ENCODE measurements at places on chromosomes 11 and 22. TPM values are rescaled to one million over a fixed set of nuclear protein-coding genes. Genes with fewer than 3 reads are reported as not detected.

PSMD13 gene
- total RNA-seq, result 108 TPM

DAGLA gene
- 1.9 TPM for total RNA-seq

DNA sequence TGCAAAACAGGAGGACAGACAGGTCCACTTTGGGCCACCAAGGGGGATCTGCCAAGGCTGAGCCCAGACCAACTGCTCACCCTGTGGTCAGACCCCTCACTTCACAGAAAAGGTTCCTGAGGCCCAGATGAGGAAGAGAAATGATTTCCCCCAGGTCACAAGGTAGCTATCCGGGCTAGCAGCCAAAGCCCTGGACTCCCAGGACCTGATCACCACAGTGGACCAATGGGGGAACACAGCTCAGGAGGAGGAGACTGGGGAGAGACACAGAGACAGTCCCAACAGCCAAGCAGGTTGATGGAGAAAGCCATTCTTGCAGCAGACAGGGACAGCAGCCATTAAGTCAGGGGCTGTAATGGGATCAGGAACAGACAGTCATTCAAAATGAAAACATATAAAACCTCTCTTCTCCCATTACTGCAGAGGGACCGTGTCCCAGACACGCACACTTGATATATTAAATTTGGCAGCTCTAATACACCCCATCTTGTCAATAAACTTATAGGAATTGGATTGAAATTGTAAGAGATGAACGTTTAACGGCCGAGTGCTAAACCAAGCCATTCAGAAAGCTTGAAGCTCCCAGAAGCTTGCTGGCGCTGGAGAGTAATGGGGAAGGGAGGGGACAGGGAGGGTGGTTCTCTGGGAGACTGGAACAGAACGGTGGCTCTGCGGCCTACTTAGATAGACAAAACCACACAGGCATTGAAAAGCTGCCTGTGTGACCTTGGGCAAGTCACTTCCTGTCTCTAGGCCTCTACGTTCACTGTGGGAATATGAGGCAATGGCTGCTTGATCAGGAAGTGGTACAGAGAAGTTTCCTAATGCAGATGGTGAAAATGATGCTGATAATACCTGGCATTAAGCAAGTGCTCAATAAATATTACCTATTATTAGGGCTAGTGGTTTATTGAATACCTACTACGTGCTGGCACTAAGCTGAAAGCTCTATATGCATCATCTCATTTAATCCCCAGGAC, 16.0 kb downstream of the ZMAT5 start:
- DNase-seq, result no peak

DNA sequence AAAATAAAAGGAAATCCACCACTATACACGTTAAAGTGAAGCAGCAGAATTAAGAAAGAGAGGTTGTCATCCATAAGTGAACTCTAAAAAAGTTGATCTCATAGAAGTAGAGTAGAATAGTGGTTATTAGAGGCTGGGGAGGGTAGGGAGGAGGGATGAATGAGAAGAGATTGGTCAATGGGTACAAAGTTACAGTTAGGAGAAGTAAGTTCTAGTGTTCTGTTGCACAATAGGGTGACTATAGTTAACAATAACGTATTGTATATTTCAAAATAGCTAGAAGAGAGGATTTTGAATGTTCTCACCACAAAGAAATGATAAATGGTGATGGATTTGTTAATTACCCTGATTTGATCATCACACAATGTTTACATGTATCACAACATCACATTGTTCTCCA, 72.0 kb downstream of the CD82 start:
- DNase-seq, result no peak

PTPRCAP gene
- total RNA-seq, result 1.0 TPM

RFPL3 gene
- not detected for total RNA-seq

GUCY1A2 gene
- total RNA-seq, result 9.4 TPM

DNA sequence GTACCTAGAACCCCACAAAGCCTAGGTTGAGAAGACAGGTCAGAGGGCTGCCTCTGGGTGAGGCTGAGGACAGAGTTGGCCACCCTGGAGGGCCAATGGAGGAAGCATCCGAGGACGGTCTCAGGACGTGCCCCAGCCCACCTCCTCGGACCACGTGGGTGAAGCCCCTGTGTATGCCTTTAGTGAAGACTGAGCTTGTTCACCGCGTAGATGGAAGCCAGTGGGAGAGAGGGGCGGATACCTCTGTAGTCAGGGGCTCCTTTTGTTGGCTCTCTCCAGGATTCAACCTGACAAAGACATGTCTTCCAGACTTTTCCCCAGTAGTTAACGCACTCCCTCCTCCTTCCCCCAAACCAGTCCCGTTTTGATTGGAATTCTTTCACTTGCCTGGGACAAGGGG, 110.7 kb downstream of the ZBTB16 start:
- DNase-seq, result peak; percentile 55

TMEM121B gene
- total RNA-seq, result 0.54 TPM

GRCh38 chr22:42770941-42771647, 50.4 kb upstream of the A4GALT start:
- DNase-seq, result no peak

OR4A16 gene
- not detected for total RNA-seq

GRCh38 chr11:124093330-124093729, 21.9 kb upstream of the VWA5A start:
- DNase-seq, result no peak

- no peak for DNase-seq
These were observed 16.5 kb downstream of the SIAE start for GRCh38 chr11:124656774-124657630.

SULT4A1 gene
- total RNA-seq, result not detected

DNA sequence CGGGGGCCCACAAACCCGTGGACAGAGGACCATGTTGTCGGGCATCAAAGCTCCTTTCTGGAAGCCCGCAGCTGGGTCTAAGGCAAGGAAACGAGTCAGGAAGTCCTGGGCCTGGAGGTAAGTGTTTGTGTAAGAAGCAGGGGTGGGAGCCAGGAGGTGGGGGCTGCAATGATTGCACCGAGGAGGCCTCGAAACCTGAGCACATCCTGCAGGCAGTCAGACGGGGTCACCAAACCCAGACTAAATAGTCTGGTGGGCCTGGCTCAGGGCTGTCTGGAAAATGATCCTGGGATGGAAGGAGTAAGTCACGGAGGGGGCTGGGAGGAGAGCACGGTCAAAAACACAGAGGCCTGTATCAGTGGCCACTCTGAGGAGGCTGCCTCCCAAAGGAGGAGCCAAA, 539.2 kb downstream of the MN1 start:
- DNase-seq, result no peak

DNA sequence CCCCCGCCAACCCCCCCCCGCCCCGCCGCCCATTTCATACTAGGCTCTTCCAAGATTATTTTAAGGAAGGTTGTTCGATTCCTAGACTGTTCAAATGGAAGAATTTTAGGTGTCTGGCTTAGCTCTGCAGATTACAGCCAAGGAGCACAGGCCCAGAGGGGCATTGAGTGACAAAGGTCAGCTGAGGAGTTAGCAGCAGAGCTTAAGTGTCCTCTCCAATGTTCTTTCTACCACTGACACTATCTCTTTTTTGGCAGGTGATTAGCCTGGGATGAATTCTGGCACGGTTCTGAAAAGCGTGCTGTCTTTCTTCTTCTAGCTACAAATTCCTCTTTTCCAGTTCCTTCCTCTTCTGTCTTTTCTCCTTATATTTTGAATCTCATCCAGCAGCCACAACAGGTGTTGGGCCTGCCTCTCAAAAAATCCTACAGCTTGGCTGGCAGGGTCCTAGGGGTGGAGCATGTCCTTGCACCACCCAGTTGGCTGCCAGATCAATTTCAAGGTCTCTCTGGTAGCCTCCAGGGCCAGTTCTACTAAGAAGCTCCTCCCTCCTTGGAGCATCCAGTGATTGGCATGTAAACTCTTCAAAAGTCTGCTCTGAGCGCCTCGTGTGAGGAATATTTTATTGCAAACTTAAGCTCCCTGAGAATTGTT, 23.0 kb downstream of the KCNE3 start:
- peak; percentile 30 for DNase-seq

DNA sequence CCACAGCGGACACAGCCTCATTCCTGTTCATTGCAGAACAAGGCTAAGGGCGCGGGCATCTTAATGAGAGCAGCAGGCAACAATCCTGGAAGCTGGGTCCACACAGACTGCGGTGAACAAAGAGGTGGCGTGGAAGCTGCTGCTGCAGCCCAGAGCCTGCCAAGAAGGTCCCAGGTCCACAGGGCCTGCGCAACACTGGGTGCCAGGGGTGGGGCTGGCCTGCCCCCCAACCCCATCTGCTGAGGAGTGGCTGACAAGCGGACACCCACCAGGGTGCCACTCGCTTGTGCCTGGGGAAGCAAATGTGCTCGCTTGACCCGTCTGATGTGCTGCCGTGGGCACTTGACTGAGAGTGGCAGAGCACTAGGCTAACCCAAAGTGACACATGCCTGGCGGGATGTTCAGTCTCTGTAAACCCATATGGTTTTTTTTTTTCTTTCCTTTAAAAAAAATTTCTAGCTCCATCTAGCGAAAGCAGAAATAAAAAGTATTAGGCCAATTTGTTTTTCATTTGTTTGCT, 83.2 kb upstream of the PITPNB start:
- no peak for DNase-seq

SYT13 gene
- not detected for total RNA-seq

- DNase-seq, result no peak
These were observed 4.4 kb upstream of the ZNRD2 start for GRCh38 chr11:65565624-65566453.

- no peak for DNase-seq
These were observed 8.9 kb downstream of the TRPC6 start for GRCh38 chr11:101574886-101575285.

DNA sequence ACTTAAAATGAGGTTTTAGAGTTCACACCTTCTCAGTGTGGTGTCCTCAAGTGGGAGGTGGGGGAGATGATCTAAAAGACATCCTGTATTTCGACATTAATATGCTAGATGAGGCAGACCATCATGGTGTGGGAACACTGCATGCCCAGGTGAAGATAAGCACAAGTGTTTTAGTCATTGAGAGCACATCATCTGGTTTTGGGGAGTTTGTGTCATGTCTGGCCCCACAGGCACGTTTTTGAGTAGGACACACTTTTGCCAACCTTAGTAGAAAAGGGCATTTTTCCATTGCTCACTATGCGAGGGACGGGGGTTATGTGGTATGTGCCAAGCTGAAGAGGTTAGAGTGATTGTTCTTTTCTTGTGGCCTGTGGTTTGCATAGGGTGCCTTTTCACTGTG, 189.3 kb downstream of the DBX1 start:
- no peak for DNase-seq

LMO1 gene
- total RNA-seq, result 4.9 TPM

TMPRSS4 gene
- total RNA-seq, result 0.47 TPM

DNA sequence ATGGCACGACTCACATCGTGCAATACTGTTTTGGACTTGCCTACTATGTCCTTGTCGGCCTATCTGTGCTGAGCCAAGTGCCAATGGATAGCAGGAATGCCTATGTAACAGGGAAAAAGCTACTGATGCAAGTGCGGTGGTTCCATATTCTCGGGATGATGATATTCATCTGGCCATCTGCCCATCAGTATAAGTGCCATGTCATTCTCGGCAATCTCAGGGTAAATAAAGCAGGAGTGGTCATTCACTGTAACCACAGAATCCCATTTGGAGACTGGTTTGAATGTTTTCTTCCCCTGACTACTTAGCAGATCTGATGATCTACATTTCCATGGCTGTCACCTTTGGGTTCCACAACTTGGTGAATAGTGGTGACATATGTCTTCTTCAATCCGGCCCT, 20.1 kb downstream of the OOSP3 start:
- no peak for DNase-seq

GRCh38 chr11:9901943-9902342, 238.1 kb downstream of the SWAP70 start:
- DNase-seq, result no peak

DNA sequence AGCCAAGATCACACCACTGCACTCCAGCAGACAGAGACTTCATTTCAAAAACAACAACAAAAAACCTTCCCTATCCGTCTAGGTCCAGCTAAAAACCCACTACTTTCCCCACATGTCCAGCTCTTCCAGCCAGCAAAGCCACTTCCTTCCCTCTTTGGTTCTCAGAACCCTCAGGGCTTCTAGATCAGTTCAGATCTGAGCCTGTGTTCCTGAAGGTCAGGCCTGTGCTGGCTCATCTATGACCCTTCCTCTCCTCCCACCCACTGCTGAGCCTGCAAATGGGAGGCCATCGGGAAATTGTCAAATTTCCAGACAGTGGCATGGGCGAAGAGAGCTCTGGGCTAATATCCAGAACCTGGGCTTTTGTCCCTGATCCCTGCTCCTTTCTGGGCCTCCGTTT, 37.8 kb downstream of the SLCO2B1 start:
- DNase-seq, result no peak

DNA sequence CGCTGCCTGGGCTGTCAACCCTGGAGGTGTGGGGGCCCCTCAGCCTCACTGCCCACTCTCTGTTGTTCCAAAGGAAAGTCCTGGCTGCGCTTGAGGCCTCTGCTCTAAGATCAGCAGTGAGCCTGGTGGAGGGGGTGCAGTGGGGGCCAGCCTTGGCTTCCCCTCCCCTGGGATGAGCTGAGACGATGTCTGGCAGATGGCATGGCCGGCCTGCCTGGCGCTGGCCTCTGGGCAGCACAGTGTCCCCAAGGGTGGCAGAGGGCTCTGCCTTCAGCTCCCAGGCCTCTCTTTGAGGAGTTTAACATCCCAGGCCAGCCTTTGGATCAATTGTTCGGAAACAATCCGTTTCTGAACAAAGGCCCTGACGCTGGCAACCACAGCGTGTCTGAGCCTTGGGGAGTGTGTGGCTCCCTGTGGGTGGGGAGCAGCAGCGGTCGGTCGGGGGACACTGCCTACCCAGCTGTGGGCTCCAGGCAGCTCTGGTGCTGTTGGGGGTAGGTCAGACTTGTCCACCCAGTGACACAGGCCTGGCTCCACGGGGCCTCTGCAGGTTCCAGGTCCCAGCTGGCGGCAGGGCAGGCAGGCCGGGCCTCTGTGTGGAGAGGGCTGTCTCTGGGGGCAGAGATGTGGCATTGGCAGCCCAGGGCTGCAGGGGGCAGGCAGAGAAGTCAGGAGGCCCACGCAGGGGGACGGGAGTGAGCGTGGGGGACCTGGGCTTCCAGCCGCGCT, 12.1 kb downstream of the TSPAN4 start:
- DNase-seq, result no peak

SVIP gene
- 18.0 TPM for total RNA-seq

- DNase-seq, result no peak
These were observed 43.5 kb downstream of the FANCF start for GRCh38 chr11:22582151-22582410.

- DNase-seq, result no peak
These were observed 22.8 kb upstream of the GPR83 start for GRCh38 chr11:94424011-94424410.

DNA sequence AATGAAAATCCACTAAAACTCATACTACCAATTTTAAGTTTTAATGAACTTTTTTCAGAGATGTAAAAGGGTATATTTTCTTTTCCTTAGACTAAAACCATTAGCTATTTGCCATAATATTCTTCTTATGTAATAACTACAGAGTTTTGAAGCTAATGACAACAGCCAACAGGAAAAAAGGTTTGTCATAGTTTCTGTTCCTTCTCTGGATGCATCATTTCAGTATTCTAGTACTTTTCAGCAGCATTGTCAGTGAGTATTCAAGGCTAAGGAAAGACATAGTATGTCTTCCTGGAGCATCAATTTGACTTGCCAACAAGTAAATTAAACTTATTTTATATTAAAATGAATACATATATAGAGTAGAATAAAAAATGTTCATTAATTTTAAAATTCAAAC, 166.0 kb downstream of the METTL15 start:
- DNase-seq, result no peak

OR51B2 gene
- total RNA-seq, result not detected

E2F8 gene
- 4.6 TPM for total RNA-seq

Measured in psoas muscle (tissue), 8 donors.